Stimulated activated CD8-positive, alpha-beta memory T cell treated with anti-CD3 and anti-CD28 coated beads, Interleukin-4, amount 100 ng/mL, for 1 hour (primary cell): ENCODE measurements at places on chromosomes 11 and 22.

DNA sequence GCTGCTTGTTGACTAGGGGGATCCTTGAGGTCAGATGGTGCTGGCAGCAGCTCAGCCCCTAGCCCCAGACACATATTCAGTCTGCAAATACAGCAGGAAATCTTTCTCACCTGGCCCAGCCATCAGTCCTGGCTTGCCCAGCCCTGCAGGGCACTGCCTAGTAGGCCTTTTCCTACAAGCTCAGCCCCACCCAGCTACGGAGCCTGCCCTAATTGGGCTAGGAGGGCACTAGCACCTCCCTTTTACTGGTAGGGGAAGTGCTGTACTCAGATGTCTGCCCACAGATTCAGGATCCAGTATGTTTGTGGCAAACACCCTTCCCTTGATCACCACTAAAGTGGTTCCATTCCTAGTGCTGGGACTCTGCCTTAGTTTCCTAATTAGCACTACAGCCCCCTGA lies 257.1 kb upstream of the CADM1 start:
- no peak for DNase-seq

DNA sequence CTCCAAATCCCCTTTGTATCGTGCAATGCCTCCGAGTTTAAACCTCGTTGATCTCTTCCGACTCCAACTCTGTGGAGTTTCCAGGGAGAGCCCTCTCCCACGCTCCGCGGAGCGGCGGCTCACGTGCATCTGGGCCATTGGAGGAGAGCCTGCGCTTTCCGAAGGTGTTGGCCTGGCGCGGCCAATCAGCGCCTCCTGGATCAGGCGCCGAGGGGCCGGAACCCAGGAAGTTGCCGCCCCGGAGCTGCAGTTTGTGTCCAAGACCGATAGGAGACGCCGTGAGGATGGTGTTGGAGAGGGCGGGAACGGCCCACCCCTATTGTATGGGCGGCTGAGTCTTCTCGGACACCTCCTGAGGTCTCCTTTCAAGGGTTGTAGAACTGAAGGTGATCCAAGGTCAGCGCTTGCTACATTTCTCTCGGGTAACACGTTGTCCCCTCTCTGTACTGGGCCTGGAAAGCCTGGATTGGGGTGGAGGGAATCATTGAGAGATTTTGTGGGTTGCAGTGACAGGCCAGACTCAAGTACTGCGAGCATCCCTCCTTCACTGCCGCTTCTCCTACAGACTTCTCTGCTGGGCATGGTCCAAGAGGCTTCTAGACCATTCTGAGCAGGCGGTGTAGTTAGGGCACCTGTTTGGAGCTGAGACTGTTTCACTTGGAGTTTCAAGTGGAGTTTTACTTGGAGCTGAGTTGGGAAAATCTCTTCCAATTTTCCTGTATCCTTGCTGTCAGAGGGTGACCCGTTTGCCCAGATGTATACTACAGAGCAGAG lies 1.7 kb downstream of the ADAMTS15 start:
- no peak for DNase-seq

GRCh38 chr11:81007046-81007445 lies 1566.2 kb upstream of the TENM4 start:
- DNase-seq = no peak

- DNase-seq = no peak
Observed at GRCh38 chr22:35938226-35938625, 90.4 kb downstream of the RBFOX2 start.

DNA sequence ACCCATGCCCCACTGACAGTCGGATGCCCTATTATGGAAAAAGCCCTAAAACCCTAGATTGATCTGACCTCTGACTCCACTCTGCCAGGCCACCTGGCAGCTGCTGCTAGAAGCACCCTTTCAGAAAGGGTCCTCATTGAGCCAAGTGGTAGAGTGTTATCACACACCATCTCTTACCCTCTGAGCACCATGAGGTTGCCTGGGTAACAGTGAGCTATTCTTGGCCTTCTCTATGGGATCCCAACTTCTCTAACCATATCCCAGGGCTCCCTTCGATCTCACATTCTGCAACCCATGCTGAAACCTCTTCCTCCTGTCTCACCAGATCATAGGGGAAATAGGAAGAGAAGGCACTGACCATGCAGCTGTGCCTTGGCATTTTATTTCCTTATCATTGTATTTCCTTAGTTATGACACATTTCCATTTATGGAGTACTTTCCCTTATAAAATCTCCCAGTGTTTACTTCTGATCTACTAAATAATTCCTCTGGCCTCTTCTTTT lies 52.7 kb downstream of the MPPED2 start:
- DNase-seq = no peak

- DNase-seq = no peak
Observed at GRCh38 chr11:2306452-2306823, 4.6 kb downstream of the TSPAN32 start.
